Activated CD4-positive, alpha-beta T cell treated with anti-CD3 and anti-CD28 coated beads for 1 hour (primary cell): ENCODE measurements at places on chromosomes 2 and 18.

GRCh38 chr2:8430628-8431027 lies 251.2 kb upstream of the ID2 start:
- DNase-seq: no peak

GRCh38 chr18:57004366-57005121 lies 142.3 kb upstream of the BOD1L2 start:
- no peak for DNase-seq

DNA sequence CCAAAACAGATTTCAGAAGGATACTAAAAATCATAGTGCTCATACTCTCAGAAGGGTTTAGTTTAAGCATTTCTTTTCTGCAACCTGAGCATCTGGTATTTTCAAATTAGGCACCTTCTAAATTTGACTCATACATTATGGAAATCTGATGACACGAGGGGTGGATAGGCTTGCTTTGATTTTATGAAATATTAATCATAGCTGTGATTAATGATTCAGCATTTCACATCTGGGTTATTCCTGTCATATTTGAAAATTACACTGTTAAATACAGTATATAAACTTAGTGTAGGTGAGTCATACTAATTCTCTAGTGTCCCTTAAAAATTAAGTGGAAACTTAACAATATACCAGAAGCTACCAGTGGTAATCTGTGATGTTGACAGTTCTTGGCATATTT lies 47.7 kb downstream of the MRPS9 start:
- no peak for DNase-seq

- no peak for DNase-seq
Measured at GRCh38 chr2:26584656-26585055, 56.5 kb downstream of the CIB4 start.

- no peak for DNase-seq
Measured at GRCh38 chr2:202030691-202031090, 3.0 kb upstream of the FZD7 start.

GRCh38 chr2:188316791-188317423 lies 25.2 kb downstream of the GULP1 start:
- DNase-seq: no peak

- no peak for DNase-seq
Measured at GRCh38 chr18:26655525-26656430, 107.4 kb upstream of the KCTD1 start.

GRCh38 chr2:86081724-86082123 lies 24.0 kb downstream of the POLR1A start:
- no peak for DNase-seq

DNA sequence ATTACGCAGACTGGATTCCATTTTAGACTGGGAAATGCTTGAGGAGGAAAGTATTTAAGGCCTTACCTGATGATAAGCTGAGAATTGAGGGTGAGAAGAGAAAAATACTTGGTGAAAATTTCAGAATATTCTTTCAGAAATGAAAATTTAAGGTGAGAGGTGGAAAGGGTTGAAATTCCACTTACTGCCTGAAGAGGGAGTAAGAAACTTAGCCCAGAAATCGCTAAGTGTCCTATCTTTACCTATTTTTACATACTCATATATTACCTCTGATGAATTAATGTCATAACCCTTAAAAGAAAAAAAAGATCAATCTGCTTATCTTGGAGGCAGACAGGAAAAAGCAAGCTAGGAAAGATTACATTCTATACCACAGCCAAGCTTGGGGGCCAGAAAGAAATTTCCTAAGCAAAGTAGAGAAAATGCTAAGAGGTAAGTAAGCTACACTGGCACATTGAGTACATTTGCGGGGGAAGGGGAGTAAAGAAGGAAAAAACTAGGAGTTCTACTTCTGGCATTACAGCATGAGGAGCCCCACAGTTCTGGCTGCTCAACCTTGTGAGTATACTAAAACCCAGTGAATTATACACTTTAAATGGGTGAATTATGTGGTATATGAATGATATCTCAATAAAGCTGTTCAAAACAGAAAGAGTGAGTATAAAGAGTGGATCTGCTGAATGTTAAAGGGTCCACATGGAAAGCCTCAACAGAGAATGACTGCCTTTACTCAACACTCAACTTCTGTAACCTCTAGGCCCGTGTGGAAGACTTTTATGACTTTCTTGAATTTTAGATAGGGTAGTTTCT lies 33.8 kb downstream of the SMC6 start:
- DNase-seq: no peak

DNA sequence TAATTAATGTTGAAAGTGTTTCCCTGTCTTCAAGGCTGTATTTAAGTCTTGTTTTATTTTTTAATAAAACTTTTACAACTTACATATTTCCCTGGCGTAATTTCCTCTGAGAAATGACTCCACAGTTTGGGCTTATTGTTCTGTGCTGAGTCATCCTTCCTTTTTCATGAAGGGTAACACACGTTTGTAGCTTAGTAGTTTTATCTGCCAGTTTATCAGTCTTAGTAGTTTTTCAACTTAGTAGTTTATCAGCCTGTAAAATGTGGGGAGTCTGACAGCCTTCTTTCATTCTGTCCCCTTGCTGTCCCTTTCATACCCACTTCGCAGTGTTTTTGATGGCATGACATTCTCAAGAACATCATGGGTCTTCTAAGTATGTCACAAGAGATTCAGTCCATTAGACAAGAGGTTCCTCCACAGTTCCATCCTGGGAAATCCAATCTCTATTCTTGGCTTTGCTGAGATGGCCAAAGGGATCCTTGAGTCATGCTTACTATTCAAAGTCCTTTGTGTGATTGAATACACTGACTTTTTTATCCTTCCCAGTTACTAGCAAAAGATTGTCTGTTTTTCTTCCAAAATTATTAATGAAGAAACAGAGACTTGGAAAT lies 60.0 kb upstream of the SGPP2 start:
- no peak for DNase-seq

DNA sequence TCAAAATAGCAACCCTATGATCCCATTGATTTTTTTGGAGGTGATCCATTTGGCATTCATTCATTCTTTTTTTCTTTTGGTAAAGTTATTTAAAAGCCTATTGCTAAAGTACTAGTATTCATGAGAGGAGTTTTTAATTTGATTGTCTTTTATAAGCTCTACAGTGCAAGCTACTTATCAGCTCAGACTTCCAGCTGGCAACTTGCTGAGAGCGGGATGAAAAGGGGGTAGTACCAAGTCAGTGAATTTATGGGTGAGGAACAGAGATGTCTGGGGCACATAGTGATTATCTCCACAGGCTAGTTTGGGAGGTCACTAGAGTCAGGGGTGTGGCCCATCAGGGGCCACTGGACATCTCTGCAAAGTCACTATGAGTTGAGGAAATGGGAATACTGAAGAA lies 202.4 kb downstream of the PIK3C3 start:
- DNase-seq: no peak

GRCh38 chr2:212147921-212148513 lies 390.6 kb downstream of the ERBB4 start:
- no peak for DNase-seq

DNA sequence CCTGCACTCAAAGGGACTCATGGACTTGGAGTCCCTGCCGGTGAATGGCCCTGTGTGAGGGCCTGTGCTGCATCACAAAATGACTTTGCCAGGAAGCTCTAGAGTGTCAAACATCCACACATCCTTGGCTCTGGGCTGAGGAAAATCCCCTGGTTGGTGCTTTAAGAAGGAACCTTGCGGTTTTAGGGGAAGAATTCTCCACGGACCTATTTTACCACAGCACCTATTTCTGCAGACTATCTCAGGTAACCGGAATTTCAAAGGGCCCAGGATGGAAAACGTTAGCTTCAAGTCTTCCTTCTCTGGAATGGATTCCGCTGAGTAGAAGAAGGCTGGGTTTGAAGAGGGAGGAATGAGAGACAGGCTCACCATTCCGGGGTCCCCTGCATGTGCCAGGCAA lies 166.2 kb downstream of the ALK start:
- no peak for DNase-seq

GRCh38 chr18:22521026-22521707 lies 103.5 kb upstream of the CTAGE1 start:
- no peak for DNase-seq

DNA sequence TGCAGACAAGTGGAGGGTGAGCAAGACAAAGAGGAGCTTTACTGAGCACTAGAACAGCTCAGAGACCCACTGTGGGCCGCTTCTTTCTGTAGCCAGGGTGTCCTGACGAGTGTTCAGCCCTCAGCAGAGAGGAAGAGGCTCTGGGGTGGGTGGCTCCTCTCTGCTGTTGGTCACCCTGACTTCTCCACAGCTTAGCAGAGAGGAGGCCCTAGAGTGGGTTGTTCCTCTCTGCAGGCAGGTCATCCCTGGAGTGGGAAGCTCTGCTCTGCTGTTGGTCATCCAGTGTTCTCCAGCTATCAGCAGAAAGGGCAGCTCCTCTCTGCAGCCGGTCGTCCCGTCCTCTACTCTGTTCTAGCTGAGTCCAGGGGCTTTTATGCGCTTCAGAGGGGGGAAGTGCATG lies 286.5 kb downstream of the ICOS start:
- no peak for DNase-seq

DNA sequence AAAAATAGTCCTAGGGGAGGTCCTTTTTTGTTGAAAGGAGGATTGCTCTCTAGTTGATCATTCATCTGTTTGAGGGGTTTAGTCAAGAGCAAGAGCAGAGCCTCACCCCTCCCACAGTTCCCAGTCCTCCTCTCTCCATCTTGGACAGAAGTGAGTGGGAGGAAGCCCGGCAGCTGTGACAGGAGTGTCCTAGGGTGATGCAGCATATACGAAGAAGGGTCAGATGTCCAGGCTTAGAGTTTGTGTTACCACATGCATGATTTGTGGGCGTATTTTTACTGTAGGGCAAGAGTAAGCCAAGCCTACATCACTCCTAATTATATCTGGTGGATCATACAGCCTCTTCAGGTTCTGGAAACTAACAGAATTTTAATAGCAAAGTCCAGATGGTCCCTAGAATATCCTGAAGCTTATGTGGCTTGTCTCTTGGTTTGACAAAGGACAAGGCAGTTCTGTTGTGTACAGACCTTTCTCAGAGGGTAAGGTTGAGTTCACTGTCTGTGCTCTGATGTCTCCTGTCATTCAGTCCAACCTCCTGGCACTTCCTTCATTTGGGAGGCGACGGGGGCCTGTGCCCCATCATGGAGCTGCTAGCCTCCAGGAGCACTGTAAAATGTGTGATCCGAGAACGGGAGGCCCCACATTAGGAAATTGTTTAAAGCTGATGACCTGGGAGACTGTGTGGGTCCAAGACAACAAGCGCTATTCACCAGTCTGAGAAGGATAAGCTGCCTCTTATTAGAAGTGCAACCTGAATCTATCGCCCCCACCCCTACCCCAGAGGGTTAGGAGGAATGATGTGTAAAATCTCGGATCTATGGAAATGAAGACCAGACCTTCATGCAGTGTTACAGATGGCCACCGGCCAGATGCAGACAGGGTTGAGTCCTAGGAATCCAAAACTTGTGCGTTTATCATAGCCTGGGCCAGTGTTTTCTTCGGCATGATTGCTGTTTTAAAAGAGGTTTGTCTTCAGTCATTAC lies 6.9 kb downstream of the CEP68 start:
- DNase-seq: no peak

- DNase-seq: no peak
Measured at GRCh38 chr2:114534116-114535084, 92.0 kb downstream of the DPP10 start.

DNA sequence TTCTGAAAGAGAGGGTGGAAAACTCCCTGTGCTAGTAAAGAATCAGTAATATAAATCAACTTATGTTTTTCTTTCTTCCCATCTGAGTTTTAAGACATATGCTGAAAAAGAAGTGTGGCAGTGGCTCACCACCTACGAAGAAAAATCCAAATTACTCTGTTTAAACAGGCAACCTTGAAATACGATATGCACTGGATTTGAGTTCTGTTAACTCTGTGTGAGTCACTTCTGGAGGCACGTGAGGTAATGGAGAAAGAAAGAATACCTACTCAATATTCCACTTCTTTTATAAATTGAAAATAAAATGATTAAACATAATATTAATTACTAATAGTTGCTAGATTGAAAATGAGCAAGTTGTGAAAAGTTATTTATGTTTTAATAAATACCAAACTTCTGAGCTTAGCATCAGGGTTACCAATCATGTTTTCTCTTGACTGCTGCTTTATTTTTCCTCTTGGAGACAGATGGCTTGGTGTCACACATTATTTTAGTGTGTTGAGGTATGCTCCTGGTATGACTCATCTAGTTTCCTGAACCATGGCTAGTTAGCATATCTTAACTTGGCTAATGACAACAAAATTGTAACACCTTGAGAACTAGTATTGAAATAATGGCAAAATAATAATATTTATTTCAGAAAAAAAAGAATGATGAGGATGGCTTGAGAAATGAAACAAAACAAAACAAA lies 1705.5 kb upstream of the PIK3C3 start:
- no peak for DNase-seq

DNA sequence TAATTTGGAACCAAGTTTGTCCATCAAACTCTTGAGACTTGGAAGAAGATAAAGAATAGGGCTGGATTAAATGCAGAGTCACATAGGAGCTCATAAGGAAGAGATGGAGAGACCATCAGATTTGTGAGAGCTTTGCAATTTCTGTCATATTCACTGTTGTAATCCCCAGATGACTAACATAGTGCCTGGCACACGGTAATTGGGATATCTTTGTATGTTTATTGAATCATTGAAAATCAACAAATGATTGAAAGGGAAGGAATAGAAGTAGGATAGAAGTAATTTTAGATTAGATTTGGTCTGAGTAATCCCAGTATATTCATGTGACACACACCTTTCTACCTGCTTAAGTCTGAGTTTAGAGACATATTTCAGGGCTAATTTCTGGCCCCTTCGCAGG lies 75.4 kb downstream of the LCLAT1 start:
- DNase-seq: no peak

DNA sequence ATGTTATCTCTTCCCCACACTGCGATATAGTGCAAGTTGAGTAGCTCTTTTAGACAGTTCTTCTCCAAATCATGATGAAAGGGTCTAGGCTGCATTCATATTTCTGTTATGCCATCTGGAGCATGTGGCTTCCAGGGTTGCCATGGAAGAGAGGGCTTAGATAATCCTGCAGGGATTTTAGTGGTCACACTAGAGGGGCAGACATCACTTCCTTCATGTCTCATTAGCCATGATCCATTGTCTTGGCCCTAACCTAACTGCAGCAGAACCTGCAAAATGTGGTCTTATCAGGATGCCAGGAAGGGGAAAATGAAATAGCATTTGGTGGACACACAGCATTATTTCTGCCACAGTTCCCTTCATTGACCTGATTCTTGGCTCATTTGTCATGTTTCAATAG lies 83.1 kb downstream of the ADAM23 start:
- DNase-seq: no peak

DNA sequence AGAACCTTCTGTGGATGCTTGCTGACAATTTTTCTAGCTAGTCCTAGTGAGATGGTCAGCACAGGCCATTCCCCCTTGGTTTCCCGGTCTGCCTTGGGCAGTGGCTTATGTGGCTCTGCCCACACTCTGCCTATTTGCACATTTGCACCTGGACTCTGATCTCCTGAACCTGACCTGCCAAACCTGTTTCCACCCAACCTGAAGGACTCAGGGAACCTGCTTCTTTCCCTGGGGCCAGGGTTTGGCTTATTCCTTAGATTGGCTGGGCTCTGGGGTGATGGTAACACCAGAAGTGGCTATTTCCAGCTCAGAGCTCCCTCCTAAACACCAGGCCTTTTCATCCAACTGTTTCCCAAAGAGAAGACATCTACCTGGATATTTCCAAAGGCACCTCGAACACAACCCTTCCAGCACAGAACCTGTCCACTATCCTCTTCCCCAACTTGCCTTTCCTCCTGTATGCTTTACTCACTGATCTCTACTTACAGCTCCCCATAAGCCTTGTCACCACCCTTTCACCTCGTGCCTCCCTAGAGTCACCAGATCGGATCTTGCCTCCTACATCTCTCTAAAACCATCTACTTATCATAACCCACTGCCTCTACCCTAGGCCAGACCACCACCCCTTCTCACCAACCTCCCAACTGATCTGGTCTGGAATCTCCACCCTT lies 5.8 kb upstream of the MTA3 start:
- DNase-seq: no peak

- DNase-seq: no peak
Measured at GRCh38 chr18:57441071-57441794, 6.1 kb downstream of the ONECUT2 start.
